ENCODE measurements at places on chromosomes 12 and 14.

DNA sequence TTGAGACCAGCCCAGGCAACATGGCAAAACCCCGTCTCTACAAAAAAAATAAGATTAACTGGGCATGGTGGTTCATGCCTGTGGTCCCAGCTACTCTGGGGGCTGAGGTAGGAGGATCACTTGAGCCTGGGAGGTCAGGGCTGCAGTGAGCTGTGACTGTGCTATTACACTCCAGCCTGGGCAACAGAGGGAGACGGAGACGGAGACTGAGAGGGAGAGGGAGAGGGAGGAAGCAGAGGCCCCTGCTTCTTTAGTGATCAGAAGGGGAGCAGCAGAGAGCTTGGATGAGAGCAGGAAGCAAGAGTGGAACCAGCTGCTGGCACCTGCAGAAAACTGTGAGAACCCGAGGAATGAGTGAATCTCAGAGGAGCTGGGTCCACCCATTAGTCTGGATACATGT, 45.9 kb downstream of the ISCA2 start:
- no peak for DNase-seq

DNA sequence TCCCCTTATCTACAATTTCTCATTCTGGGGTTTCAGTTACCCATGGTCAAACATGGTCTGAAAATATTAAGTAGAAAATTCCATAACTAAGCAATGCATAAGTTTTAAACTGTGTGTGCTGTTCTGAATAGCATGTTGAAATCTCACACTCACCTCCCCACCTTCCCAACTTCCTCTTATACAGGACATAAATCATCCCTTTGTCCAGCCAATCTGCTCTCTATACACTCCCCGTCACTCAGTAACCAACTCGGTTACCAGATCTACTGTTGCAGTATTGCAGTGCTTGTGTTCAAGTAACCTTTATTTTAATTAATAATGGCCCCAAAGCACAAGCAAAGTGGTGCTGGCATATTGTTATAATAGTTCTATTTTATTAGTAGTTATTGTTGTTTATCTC, 420.5 kb downstream of the GXYLT1 start:
- DNase-seq: no peak

- DNase-seq: no peak
Measured at GRCh38 chr12:96064271-96064670, 28.9 kb upstream of the LTA4H start.

DNA sequence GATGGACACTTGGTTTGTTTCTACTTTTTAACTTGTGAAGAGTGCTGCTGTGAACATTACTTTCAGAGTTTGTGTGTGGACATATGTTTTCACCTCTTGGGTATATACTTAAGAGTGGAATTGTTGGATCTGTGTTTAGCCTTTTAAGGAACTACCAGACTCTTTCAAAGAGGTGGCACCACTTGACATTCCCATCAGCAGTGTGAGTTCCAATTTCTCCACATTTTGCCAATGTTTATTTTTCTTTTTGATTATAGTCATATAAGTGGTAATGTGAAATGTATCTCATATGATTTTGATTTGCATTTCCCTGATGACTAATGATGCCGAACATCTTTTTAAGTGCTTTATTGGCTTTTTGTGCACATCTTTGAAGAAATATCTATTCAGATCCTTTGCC, 44.8 kb downstream of the ARHGAP5 start:
- no peak for DNase-seq

GRCh38 chr12:39145175-39145999, 240.0 kb upstream of the CPNE8 start:
- no peak for DNase-seq

DNA sequence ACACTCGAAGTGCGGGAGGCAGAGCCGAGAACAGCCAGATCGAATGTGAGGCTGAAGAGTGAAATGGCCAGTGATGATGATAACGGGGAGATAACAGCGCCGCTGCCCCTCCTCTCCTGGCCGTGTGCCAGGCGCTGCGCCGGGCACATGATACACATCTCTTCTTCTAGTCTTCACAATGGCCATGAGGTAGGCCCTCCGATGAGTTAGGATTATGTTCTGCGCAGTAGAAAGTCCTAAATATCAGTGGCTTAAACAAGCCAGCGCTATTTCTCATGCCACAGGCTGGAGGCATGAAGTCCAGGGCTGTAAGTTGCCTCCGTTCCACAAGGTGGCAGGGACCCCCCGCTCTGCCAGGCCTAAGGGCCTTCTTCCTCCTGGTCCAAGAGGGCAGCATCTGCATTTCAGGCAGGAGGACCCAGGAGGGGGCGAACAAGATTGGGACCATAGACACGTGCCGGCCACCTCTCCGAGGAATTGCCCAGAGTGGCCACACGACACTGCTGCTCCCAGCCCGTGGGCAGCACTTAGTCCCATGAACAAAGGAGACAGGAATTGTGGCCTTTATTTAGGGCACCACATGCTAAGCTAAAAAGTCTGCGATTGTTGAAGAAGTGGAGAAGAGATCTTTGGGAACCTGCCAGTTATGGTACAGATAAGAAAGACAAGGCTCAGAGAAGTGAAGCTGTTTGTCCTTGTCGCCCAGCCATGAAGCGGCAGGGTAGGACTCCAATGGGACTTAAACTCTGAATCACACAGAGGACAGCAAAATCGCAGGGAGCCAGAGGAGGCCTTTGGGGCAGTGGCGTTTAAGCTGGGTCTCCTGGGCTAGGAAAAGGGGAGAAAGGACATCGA, 10.9 kb upstream of the HVCN1 start:
- DNase-seq: no peak

- DNase-seq: no peak
Measured at GRCh38 chr12:6178981-6179761, 21.0 kb upstream of the CD9 start.

- DNase-seq: no peak
Measured at GRCh38 chr12:93154753-93155480, 222.8 kb upstream of the NUDT4 start.

DNA sequence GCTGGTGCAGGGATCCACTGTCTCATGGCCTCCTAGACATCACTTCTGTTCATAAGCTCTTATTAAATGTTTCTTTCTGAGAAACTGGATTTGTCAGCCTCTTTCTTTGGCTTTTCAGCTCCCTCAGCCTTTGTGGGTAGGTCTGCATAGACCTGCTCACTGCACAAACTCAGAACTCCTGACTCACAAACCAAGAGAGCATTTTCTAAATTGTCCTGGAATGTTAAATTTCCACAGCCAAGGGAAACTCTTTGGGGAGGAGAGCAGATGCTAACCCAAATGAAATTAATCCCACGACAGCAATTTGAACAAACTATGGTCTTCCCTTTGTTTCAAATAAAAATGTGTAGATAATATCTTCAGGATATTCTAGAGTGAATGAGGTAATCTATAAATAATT, 19.5 kb upstream of the CERS5 start:
- no peak for DNase-seq

DNA sequence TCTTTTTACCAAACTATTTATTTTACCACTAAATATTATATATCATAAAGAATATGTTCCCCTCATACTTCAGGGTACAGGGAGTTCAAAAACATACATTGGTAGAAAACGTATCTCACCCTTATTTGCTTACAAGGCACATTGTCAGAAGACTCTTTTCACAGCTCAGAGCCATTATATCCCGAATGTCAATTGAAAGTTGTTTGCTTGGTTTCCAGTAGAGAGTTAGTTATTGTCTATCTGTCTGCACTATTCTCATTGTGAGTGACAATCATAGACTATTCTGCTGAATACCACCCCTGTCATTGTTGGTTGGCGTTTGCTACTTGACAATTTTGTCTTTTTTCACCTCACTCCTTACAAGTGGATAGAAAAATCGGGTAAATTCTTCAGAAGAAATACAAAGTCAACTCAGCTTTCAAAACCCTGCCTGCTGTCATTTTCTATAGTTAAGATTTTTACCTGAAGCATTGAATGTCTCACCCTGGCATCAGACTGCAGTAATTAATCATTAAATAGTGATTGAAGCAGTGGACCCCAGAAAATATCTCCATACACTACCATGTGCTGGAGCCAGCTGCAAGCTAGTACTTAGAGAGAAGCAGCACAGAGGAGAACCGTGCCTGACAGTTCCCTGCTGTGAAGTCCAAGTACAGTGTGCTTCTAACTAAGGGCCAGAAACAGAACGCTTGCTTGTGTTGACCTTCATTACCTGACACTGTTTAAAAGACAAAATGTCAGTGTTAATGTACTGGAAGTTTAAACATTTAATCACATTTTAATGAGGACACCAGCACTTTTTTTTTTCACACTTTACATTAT, 510.6 kb downstream of the RERGL start:
- no peak for DNase-seq

DNA sequence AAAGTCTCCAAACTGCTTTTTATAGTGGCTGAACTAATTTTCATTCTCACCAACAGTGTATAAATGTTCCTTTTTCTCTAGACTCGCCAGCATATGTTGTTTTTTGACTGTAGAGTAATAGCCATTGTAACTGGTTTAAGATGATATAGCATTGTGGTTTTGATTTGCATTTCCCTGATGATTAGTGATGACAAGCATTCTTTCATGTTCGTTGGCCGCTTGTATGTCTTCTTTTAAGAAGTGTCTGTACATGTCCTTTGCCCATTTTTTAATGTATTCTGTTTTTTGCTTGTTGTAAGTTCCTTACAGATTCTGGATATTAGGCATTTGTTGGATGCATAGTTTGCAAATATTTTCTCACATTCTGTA, 404.9 kb downstream of the FLRT2 start:
- DNase-seq: no peak

GRCh38 chr14:20412876-20413743, at the start of gene TEP1:
Gene TEP1, minus strand, starts transcription at chr14:20413501. Its CDS starts 5,062 bp downstream, at chr14:20408439.
- peak; percentile 71 for DNase-seq

DNA sequence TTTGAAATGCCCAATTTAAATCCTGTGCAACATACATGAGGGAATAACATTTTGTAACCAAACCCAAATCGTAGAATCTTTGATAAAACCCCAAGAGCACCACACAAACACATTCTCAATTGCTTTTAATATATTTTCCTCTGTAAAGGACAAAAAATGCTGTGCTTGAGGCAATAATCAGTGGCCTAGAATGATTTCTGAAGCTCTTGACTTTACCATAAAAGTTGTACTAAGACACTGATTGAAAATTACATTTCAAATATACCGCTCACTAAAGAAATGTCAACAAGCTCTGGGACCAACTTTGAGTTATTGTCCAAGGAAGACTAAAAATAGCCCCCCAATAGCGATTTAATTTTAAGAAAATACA, 1.5 kb downstream of the EML5 start:
- no peak for DNase-seq

- DNase-seq: no peak
Measured at GRCh38 chr12:6758506-6759095, 5.7 kb upstream of the MLF2 start.

DNA sequence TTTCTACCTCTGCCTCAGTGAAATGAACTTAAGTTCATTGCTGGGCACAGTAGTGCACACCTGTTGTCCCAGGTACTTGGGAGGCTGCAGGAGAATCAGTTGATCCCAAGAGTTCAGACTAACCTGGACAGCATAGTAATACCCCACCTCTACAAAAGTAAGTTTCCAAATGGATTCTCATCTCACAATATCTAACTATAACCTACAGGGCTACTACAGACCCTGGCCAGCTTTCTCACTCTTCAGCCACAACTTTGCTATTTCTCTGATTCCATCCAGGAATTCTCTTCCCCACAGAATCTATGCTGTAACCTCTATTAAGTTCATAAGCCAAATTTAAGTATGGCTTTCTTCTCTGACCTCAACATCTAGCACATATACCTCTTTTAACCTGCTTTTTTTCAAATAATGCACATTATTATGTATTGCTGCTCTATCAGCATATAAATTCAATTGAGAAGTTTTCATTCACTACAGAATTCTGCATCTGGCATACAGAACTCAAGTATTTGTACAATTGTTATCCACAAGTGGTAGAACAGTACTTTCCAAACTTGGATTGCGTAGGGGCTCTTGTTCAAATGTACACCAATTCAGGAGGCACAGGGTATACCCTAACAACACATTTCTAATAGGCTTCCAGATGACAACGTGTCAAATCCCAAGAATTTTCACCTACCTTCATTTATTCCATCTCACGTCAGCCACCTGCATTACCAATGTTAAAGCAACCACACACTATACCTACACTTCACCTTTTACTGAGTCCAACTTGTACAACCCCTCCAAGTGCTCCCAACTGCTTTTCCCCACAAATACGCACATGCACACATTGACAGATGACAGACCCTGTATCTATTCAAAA, 3.8 kb downstream of the RPS29 start:
- no peak for DNase-seq

DNA sequence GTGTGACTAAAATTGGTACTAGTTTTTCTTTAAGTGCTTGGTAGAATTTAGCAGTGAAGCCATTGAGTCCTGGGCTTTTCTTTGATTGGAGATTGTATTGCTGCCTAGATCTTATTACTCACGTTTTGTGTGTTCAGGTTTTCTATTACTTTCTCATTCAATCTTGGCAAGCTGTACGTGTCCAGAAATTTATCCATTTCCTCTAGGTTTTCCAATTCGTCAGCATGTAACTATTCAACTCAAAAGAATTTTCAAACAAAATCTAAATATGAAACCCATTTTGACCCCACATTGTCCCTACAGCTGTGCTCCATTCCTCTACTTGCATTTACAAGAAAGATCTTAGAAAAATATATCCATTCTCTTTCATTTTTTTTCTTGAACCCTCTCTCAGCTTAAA, 1613.4 kb upstream of the SEL1L start:
- no peak for DNase-seq

DNA sequence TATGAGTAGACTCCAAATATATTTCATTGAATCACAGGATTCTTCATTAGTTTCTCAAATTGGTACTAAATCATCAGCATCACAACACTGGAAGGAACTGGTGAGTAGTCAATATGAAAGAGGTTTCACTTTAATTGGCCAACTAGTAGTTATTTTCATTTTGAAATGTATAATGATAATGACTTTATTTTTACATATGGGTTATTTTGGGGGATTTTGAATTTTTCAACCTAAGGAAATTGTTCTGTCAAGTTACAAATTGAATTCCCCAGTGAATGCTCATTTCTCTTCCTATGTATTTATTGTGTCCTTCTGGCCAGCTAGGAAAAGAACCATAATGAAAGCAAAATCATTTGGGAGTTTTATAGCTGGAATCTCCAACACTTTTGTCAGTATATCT, 174.2 kb upstream of the ATP2B1 start:
- DNase-seq: no peak

GRCh38 chr14:20799456-20799891, 3.2 kb downstream of the RNASE1 start:
- DNase-seq: no peak

DNA sequence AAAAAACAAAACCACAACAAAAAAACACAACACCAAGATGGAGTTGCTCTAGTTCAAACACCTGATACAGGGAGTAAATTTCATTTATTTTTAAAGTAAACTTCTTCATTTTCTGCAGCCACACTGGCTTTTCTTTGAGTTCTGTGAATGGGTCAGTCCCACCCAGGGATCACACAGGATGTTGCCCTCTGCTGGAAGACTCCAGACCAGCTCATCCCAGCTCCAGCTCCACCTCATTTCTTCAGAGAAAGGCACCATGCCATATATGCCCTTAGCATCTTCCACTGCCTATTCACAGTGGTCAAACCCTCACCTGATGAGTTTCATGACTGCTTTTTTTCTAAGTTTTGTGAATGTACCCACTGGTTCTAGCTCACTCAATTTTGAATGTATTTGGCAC, 8.0 kb downstream of the GLIPR1 start:
- no peak for DNase-seq
